H7 (cell line): ENCODE measurements at places on chromosomes 12 and 14.

DNA sequence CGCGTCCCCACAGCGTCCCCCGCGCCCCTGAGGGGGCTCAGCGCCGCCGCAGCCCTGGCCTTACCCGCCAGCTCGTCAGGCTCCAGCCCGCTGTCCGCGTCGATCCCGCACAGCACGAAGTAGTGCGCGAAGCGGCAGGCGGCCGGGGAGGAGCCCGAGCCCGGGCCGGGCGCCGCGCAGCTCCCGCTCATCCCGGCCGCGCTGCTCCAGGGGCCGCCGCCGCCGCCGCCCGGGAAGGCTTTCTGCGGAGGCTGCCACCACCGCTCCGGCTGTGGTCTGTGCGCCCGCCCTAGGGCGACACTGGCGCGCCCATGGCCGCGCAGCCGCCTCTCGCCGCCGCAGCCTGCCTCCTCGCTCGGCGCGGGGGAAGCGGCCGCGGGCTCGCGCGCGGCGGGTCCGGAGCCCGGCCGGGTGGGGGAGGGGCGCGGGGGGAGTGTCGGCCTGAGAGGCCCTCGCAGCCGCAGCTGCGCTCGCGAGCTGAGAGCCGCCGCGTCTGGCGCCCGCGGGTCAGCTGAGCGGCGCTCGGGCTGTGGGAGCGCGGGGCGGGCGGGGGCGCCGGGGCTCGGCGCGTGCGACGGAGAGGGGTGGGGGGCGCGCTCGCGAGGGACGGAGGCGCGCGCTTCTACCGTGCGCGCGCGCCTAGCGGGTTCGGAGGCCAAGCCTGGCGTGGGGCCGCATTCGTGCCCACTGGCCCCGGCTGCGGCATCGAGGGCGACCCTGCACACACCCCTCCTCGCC is at the start of gene DENND5B:
DENND5B (minus strand) TSS at position 495 of the 738 bp plus-strand sequence; CDS start at position 191, 304 bp downstream.
- peak; percentile 92 for DNase-seq

DNA sequence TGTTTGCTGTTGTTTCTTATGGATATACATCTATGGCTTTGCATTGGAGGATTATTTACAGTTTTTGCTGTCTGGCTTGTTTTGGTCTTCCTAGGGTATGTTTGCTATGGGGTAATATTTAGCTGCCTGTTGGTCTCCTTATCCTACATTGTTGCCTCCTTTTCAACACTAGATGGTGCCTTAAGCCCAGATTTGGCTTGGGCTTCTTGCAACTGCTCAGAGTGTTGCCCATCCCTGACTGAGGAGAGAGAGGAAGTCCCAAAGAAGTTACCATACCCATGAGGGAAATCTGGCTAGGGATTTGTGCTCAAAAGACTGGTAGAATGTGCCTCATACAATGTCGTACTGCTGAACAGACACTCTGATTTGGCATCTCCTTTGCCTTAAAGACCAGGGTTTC is 94.6 kb upstream of the MUCL1 start:
- DNase-seq: peak; percentile 53

GRCh38 chr14:100803676-100804075 is 22.2 kb upstream of the MEG3 start:
- no peak for DNase-seq

DNA sequence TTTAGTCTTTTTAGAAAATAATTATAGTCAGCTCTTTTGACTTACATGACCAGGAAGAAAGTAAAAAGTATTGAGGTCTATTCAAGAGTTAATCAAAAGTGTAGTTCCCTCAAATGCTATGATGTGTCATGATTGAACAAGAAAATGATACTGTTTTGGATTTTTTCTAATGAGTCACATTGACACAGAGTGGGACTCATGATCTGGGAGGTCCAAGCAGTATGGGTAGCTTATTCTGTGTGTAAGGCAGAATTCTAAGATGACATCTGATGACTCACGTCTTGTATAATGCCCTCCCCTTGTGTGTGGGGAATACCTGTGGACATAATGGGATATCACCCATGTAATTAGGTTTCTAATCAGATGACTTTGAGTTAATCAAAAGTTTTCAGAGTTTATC is 178.1 kb upstream of the DDHD1 start:
- no peak for DNase-seq

DNA sequence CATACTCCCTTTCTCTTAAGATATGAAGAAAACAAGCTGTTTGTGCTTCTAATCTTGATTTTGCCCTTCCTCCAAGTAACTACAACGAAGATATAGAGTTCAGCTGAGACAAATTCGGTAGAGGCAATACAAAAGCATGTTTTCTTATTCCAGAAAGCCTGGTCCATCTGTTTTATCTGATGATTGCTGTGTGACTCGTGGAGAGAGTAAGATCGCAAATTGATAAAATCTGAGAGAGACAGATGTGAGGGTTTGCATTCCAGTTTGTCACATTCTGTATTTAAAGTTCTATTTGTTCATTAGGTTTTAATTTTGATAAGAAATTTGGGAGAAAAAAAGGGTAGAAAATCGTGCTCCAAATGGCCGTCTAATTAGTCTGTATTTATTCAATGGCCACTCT is 192.1 kb downstream of the CPNE8 start:
- DNase-seq: no peak

DNA sequence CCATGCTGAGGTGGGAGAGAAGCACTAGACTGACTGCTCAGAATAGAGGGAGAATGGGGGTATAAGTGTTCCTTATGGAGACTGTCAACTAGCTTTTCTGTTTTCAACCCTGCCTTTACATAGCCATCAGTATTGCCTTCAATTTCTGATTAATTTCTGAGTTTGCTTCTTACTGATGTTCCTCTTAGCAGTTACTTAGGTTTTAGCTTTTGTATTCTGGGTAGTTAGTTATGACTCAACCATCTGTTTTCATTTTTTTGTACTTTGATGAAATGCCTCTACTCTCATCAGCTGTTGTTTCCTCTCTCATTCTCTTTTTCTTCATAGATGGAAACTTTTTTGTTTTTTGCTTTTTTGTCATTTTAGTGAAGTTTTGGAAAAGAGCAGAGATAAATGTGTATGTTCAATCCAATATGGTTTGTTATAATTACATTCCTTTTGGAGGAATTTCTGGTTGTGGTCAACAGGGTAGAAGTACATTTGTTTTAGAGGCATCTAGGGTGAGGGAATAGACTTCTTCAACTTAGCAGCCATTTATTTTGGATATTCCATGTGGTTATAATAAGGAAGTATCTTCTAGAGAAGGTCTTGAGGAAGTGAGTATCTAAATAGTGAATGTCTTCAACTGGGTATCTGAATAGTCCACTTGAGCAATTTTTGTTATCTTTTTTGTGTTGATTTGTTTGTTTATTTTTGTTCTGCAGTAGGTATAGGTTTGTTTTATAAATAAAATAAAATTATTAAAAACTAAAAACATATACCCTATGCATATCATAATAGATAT is 29.6 kb downstream of the PMCH start:
- no peak for DNase-seq

GRCh38 chr12:52914576-52915121 is 9.8 kb upstream of the KRT8 start:
- no peak for DNase-seq

DNA sequence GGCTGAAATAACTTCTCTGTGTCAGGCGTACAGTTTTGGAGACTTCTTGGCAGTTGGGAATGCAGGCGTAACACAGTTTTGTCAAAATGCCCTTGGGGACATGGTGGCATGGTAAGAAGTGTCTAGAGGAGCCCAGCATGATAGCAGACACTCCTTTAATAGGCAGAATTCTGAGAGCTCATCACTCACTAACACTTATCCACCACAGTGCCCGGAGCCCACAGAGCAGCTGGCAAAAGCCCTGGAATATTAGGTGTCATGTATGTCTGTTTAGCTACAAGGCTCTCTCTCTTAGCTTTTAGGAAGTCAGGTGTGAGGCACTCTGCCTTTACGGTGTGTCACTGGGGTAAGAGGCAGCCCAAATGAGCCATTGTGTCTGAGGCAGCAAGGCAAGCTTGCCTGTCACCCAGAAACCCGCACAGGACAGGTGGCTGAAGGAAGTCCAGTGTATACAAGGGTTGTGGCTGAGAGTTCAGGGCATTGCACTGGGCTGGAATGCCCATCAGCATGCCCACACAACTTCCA is 96.3 kb downstream of the ESRRB start:
- DNase-seq: no peak

DNA sequence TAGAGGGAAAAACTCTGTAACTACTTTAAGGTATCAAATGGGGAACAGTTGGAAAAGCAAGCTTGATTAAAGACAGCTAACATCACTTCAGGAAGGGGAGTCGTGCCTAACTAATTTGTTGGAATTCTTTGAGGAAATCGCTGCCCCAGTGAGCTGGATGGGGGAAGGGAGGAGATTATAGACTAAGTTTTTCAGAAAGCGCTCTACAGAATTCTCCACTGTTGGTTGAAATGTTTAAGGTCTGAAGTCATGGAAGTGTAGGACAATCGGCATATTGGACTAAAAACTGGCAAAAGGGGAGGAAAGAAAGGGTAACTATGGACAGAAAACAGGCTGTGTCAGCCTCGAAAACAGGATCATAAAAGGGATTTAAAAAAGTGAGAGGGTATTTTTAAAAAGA is 229.9 kb upstream of the HMGA2 start:
- peak; percentile 8 for DNase-seq

GRCh38 chr12:121520586-121521086 is 60.2 kb downstream of the KDM2B start:
- no peak for DNase-seq

DNA sequence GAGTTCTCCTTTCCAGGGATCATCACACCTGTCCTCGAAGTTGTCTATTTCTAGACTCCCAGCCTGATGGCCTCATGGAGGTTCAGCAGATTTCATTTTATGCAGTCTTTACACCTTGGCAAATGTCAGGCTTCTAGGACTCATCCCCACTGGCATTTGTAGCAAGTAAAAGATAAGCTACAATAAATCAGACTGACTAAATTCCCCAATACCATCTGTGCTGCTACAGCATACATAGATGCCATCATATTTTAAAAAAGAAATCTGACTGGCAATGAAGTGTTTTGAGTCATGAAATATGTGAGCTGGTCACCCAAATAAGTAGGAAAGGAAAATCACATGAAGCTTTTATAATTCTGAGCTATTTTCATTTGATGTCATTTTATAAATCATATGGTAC is 55.3 kb downstream of the KCNC2 start:
- DNase-seq: no peak
